ENCODE measurements at places on chromosomes 2 and 18.
A peak's percentile ranks its signal among the peaks of the same experiment; 100 is the strongest.

- DNase-seq = no peak
Measured at GRCh38 chr2:15241201-15241600, 319.9 kb downstream of the NBAS start.

- DNase-seq = no peak
Measured at GRCh38 chr2:121372082-121372481, 87.1 kb upstream of the TFCP2L1 start.

DNA sequence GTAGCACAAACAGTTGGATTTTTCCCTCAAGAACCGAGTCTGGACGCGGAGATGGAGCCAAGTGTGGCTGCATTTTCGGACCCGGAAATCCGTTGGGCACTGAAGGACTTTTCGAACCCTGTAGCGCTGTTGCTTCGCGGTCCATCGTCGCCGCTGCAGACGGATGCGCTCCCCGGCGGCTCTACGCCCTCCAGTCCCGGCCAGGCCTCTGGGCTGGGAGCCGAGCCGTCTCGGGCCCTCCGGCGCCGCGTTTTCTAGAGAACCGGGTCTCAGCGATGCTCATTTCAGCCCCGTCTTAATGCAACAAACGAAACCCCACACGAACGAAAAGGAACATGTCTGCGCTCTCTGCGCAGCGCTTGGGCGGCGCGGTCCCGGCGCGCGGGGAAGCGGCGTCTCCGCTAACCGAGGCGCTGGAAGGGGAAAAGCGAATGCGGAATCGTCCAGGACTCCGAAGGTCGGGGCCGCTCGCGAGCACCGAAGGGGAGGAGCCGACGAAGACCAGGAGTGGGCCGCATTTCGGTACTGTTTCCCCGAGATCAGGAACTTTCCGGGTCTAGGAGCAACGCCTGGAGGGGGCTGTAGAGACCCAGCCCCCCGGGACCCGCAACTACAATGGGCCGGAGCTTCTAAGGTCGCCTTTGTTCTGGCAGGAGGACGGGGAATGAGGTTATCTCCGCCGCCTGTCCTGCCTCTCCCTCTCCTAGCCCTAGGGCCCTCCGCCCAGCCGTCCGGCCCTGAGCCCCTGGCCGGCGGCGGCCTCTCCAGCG is 3.2 kb downstream of the EMX1 start:
- DNase-seq = no peak

DNA sequence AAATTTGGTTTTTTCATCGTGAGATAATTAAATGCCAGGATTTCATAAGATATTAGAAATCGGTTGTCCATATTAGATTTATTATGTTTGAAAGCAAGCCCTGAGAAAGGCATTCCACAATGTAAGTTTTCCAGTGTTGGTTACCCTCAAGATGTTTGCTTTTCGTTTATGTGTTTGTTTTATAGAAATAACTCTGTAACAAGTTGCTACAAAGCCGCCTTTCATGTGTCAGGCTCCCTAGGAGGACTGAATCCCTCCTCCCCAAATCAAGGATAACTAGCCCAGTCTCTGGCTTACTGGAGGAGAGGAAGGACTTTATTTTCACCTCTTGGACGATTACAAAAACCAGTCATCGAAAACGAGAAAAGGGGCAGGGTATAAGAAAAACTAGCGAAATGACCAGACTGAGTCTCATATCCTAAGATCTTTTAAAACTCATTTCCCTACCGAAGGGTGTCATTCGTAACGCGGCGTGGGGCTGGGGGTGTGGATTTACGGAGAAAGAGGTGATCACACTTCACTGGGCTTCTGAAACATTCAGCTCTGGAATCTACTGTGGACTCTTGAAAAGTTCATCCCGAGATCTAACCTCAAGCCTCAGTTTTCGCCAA is 1.0 kb upstream of the PEX13 start:
- DNase-seq = no peak

GRCh38 chr2:159516241-159516758 is 100.0 kb downstream of the BAZ2B start:
- DNase-seq = peak; percentile 59

- DNase-seq = no peak
Measured at GRCh38 chr2:230085201-230085600, 16.5 kb upstream of the SLC16A14 start.

DNA sequence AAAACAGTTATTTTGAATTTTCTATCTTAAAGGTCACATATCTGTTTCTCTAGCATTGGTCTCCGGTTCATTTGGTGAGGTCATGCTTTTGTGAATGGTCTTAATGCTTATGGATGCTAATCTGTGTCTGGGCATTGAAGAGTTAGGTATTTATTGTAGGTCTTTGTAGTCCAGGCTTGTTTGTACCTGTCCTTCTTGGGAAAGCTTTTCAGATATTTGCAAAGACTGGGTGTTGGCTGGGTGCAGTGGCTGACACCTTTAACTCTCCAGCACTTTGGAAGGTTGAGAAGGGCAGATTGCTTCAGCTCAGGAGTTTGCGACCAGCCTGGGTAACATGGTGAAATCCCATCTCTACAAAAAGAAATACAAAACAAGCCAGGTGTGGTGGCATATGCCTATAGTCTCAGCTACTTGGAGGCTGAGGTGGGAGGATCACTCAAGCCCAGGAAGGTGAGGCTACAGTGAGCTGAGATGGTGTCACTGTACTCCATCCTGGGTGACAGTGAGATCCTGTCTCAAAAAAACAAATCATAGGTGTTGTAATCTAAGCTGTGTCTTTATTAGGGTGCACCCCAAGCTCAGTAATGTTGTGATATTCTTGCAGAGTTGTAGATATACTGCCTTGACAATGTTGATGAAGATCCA is 82.3 kb downstream of the FAM117B start:
- DNase-seq = no peak

GRCh38 chr2:149507974-149508373 is 79.6 kb downstream of the MMADHC start:
- no peak for DNase-seq

DNA sequence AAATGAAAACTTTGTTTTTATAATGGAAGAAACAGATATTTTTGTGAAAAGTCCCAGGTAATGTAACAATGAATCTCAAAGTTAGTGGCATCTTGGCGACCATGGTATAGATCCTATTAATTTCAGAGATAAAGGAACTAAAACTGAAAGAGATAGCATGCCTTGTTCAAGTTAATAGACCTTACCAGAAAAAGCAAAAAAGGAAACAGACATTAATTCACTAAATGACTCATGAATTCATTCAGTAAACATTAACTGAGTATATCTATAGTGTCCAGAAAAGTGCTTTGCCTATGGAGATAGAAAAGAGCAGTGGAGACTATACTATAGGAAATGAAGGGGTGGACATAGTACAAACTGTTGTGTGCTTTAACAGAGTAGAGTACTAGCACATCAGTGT is 763.3 kb downstream of the TRIB2 start:
- no peak for DNase-seq

- DNase-seq = no peak
Measured at GRCh38 chr2:85524336-85524908, 14.5 kb upstream of the MAT2A start.

DNA sequence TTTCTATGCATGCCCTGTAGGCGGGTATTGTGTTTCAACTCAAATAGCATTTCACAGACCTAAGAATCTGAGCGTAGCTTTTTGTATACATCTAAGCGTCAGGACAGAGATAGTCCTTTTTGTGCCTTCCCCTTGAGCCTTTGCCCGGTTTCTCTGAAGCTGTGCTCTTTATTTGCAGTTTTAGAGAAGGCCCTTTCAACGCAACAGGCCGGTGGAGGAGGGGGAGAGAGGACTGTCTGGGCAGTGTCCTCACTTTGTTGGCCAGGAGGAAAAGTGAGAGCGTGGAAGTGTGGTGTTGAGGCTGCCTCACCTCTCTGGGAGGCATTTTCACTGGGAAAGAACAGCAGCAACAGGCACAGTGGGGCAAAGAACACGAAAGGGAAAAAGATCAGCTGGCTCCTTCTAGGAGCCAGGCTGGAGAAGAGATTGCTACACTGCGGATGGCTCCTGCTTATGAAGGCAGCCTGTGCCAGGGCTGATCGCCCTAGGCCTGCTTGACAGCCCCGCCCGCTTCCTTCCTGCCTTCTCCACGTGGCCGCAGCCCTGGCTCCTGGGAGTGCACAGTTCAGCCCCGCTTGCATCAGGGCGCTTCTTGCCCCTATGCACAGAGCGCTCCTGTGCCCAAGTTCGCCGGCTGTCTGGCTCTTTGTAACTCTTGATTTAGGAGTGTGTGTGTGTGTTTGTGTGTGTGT is 195.6 kb upstream of the POU3F3 start:
- DNase-seq = peak; percentile 82

GRCh38 chr18:36572135-36572856 is 256.5 kb downstream of the TPGS2 start:
- peak; percentile 62 for DNase-seq

GRCh38 chr2:109356324-109357035 is 227.5 kb downstream of the SH3RF3 start:
- no peak for DNase-seq

GRCh38 chr2:20618468-20618885 is 32.4 kb downstream of the HS1BP3 start:
- DNase-seq = no peak

- peak; percentile 10 for DNase-seq
Measured at GRCh38 chr18:36025025-36025424, 42.3 kb downstream of the RPRD1A start.

GRCh38 chr2:238183821-238184220 is 19.7 kb downstream of the ILKAP start:
- no peak for DNase-seq

- DNase-seq = no peak
Measured at GRCh38 chr2:177252808-177253531, 11.6 kb downstream of the NFE2L2 start.

GRCh38 chr2:157164891-157165290 is 92.6 kb upstream of the GALNT5 start:
- no peak for DNase-seq

DNA sequence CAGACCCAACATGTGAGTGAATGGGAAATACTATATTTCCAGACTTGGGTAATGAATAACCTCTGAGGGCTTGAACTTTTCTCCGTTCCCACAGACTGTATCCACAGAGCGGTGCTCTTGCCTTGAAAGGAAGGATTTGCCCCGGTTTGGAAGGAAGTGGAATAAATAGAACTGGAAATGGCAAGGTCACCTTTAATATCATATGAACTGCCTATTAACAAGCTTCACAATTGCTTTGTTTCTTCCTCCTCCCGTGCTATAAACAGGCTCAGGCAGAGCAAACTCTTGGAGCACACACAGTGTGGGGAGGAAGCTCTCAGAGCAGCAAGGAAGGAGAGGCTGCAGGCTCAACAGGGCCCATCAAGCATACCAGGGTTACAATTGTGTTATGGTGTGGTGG is 28.5 kb upstream of the DARS1 start:
- DNase-seq = no peak

DNA sequence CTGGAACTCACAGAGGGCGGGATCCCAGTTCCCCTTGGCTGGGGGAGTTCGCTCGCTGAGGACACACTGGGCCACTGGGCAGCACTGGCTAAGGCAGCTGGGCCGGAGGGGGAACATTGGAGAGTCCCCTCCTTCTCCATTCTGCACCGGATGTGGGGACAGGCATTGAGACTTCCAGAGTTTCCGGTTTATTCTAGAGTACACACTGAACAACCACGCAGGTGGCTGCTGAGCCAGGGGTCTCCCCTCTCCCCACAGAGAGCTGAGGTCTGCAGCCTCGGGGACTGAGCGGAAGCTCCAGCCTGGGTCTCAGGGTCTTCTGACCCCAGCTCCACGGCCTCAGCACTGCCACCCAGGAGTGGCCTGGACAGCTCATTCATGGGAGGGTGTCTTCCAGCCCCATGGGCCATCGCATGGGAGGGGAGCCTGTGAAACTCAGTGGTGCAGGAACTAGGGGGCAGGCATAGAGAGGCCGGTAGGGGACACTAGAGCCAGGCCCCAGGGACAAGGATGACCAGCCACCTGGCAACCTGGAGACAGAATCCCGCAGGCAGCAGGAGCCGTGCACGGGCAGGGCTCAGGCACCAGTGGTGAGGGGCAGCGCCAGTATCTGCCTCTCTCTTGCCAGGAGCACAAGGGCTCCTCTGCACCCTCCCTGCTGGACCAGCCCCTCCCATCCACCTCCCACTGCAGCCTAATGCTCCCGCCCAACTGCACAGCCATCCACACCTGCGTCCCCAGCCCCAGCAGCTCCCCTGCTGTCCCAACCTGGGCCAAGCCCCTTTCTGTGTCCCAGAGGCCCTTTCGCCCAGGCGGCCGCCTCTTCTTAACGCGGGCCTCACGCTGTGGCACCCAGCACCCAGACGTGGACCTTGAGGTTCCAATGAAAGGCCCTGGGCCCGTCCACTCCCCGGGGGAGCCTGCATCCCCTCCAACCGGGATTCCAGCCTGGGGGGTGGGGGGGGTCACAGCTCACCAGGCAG is 45.1 kb upstream of the GPC1 start:
- DNase-seq = no peak

- no peak for DNase-seq
Measured at GRCh38 chr18:21314724-21315123, 72.7 kb downstream of the GREB1L start.

GRCh38 chr2:36773947-36774346 is 77.4 kb downstream of the VIT start:
- no peak for DNase-seq

DNA sequence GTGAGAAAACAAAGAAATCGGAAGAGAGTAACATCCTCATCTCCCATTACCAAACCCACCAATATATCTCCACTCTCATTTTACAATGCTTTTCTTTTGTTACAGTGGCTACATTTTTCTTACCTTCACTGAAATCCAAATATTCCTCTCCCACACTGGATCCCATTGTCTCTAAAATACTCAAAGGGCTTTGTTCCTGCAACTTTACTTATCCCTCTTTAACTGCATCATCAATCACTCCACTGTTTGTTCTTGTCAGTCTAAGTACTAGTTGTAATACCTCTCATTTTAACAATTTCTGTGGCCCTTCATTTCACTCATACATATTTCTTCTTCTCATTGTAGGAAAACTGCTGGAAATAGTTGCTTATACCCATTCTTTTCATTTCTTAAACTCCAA is 464.2 kb upstream of the PIK3C3 start:
- no peak for DNase-seq

DNA sequence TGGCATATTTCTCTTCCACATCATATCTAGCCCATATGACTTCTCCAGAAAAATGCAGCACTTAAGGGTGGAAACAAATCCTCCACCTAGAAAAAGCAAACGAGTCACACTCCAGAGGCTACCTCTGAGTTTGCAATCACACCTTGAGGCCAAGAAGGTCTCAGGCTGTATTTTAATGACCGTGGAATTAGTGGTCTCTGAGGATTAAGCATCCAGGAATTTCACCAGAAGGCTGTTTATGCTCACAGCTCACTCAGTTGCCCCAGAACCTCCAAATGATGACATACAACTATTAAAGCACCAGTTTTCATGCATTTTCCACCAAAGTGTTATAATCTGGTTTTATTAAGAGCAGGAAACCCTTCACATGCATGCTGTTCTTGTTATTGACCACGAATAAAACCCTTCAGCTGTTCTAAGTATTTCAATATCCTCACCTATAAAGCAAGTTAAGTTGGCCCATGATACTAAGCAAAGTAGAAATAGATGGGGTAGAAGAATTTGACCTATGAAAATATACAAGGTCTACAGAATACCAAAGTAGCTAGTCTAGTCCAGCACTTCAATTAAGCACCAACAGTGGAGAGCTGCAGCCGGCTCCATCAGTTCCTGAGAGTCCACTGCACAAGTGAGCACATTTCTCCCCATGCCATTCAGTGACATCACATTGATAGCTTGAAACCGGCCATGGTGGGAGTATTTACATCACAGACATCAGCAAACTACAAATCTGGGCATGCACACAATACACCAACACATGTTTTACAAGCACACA is 39.5 kb upstream of the SLC14A1 start:
- DNase-seq = no peak

- no peak for DNase-seq
Measured at GRCh38 chr2:173990970-173991819, 26.0 kb upstream of the SP3 start.

Measured in hematopoietic multipotent progenitor cell (in vitro differentiated cells).